ENCODE measurements at places on chromosomes 7 and 10.

- peaks cover 5% of the 10 kb centered on the region for H3K4me1 ChIP-seq
- no peak for DNase-seq
- no peaks in the 10 kb centered on the region for H3K36me3 ChIP-seq
- no peak overlapping the region for H3K27ac ChIP-seq
Observed at GRCh38 chr10:31120961-31121685, 89.5 kb upstream of the ZNF438 start.

GRCh38 chr7:5429253-5429856 lies 5.7 kb upstream of the TNRC18 start:
- peaks cover 23% of the 10 kb centered on the region for H3K4me1 ChIP-seq
- peak; percentile 65 for DNase-seq
- peaks cover 18% of the 10 kb centered on the region for H3K27me3 ChIP-seq
- peaks cover 26% of the 10 kb centered on the region for H3K36me3 ChIP-seq

- H3K4me1 ChIP-seq = no peaks in the 10 kb centered on the region
- H3K27ac ChIP-seq = no peak overlapping the region
- H3K4me3 ChIP-seq = no peak overlapping the region
- H3K27me3 ChIP-seq = peaks cover 4% of the 10 kb centered on the region
Observed at GRCh38 chr10:18414061-18414460, 237.3 kb downstream of the NSUN6 start.

- no peak overlapping the region for H3K4me3 ChIP-seq
- no peaks in the 10 kb centered on the region for H3K27me3 ChIP-seq
- H3K36me3 ChIP-seq = no peaks in the 10 kb centered on the region
Observed at GRCh38 chr7:91306266-91306665, 42.0 kb downstream of the FZD1 start.

DNA sequence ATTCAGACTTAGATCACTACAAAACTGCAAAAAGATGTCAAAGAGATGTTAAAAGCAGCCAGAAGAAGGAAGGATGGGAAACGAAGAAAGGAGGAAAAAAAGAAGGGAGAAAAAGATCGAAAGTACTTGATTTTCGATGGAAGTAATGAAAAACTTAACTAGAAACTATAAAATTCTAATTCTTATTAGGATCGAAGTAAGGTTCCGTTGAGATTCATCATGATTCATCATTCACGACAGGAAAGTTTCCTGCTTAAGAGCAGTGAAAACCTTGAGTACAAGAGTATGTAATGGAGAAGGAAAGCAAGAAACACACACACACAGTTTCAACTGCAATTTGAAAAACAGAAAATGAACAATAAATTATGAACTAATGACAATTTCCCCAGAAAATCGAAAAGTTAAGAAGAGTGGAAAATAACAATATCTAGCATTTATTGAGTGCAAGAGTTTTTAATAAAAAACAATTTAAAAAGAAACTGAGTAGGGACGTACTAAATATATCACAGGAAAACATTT lies 1.1 kb upstream of the ING3 start:
- H3K4me3 ChIP-seq = peak overlapping the region; percentile 88
- no peak for DNase-seq
- peaks cover 14% of the 10 kb centered on the region for H3K36me3 ChIP-seq
- H3K27ac ChIP-seq = no peak overlapping the region
- no peaks in the 10 kb centered on the region for H3K27me3 ChIP-seq

DNA sequence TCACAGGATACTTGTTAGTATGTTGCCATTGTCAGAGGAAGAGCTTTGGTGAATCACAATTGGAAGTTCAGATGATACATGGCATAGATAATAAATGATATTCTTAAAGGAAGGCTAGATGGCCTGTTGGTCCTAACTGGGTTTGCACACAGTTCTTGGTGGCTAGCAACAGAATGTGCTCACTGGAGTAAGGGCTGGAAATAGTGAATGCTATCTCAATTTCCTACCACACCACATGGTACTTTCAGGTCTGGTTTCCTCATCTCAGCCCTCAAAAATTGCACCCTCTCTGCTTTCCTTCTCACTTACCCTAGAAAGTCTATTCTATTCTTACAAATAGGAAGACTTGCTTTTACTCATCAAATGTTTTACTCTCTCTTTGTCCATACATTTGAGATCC lies 622.5 kb downstream of the ANKRD7 start:
- DNase-seq = no peak
- H3K4me3 ChIP-seq = no peak overlapping the region
- H3K4me1 ChIP-seq = no peaks in the 10 kb centered on the region
- no peak overlapping the region for H3K27ac ChIP-seq
- no peaks in the 10 kb centered on the region for H3K27me3 ChIP-seq

GRCh38 chr7:70634071-70634470 lies 497.9 kb upstream of the GALNT17 start:
- peaks cover 69% of the 10 kb centered on the region for H3K4me1 ChIP-seq
- H3K27me3 ChIP-seq = peaks cover 42% of the 10 kb centered on the region
- no peak for DNase-seq
- H3K36me3 ChIP-seq = peaks cover 16% of the 10 kb centered on the region
- H3K4me3 ChIP-seq = no peak overlapping the region

DNA sequence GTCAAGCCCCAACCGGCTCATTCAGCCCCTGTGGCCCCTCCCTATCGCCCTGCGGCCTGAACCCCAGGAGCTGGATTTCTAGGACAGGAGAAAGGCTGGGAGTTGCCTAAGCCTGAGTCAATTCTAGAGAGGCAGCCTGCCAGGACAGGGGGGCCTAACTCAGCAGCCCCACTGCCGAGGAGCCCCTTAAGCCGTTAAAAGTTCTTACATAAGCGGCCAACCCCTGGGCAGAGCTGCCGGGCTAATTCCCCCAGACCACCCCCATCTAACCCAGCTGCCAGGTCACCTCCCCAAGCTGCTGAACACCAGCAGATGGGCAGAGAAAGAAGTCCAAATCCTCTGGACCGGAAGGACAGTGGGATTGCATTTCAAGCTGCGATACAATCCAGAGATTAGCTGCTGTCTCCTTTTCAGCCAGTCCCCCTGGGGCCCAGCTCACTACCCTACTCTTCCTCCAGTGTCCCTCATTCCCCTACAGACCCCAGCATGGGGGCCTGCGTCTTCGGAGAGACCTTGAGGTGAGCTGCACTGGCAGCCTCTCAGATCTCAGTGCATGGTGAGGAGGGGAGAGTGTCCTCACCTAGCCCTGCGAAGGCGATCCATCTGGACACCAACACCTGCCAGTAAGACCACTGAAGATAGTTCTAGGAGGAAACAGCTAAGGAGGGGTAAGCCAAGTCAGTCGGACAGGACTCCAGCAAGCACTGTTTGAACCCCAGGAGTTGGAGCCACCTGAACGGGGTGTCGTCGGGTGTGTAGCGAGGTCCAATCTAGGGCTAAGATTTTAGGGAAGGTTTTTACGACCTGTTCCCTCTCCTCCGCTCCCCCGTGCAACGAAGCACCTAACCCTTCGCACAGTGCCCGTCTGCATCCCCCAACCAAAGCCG lies 830 bp downstream of the IMPDH1 start:
- H3K4me1 ChIP-seq = peaks cover 38% of the 10 kb centered on the region
- no peak for DNase-seq
- H3K36me3 ChIP-seq = no peaks in the 10 kb centered on the region
- H3K27ac ChIP-seq = no peak overlapping the region
- H3K4me3 ChIP-seq = peak overlapping the region; percentile 84
- peaks cover 70% of the 10 kb centered on the region for H3K27me3 ChIP-seq

DNA sequence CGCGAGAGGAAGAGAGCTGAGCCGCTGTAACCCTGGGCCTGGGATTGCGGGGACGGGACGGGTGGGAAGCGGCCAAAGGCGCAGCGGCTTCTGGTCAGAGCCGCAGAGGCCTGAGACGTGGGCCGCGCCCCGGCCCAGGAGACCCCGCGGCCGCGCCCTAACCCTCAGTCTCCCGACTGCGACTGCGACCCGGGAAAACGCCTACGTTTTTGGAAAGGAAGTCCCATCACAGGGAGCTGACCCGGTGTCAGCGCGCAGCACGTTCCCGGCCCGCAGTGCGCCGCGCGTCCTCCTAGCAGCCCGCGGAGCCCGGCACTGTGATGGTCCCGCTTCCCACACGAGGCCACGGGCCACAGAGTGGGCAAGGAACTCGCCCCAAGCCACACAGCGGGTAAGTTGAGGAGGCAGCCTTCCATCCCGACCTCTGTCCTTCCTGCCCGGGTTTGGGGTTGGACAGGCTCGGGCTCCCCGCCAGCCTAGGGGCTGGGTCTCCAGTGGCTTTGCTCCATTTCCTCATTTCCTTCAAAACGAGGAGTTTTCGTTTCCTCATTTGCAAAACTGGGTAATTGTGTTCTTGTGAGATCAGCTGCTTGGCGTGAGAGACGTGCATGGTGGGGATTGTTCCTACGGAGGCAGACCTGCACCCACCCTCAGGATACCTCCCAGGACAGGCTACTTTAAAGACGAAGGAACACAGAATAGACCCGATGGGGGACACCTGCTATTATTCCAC lies 1.2 kb downstream of the GPNMB start:
- H3K27ac ChIP-seq = peak overlapping the region; percentile 29
- H3K4me1 ChIP-seq = no peaks in the 10 kb centered on the region
- H3K36me3 ChIP-seq = no peaks in the 10 kb centered on the region
- peaks cover 16% of the 10 kb centered on the region for H3K27me3 ChIP-seq
- DNase-seq = no peak

DNA sequence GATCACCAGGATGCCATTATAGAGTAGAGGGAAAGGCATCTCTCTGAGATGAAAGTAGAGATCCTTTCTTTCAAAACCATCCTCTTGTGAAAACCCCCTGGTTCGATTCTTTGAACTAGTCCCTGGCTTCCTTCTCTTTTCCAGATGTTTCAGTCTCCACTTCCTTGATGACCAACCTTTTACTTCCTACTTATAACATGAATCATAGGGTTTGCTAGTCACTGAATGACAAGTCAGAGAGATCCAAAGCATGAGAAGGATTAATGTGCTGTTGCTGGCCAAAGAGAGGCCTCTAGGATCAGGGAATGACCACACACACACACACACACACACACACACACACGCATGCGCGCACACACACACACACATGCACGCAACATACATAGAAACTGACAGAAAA lies 161.1 kb upstream of the FRMD4A start:
- H3K27me3 ChIP-seq = peaks cover 10% of the 10 kb centered on the region
- no peak overlapping the region for H3K27ac ChIP-seq
- no peak for DNase-seq
- peaks cover 8% of the 10 kb centered on the region for H3K4me1 ChIP-seq
- no peaks in the 10 kb centered on the region for H3K36me3 ChIP-seq

DNA sequence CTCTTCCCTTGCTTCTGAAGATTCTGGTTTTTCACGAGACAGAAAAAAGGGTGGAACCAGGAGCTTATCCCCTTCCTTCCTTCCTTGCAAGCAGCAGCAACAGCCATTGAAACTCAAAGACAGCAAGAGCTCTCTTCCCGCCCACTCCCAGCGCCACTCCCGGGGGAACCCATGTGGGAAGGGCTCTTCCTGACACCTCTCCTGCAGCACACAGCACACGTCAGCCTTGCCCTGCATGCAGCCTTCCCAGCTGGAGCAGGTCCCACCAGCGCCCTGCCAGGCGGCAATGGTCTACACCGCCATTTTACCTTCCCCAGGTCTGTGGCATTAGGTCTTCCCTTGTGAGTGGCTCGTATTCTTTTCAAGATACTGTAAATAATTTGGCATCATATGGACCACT lies 161.8 kb downstream of the MGMT start:
- no peak overlapping the region for H3K27ac ChIP-seq
- H3K4me1 ChIP-seq = peaks cover 54% of the 10 kb centered on the region
- DNase-seq = no peak
- H3K27me3 ChIP-seq = no peaks in the 10 kb centered on the region
- no peak overlapping the region for H3K4me3 ChIP-seq

GRCh38 chr10:91146146-91146545 lies 74.3 kb upstream of the PCGF5 start:
- DNase-seq = no peak
- H3K4me3 ChIP-seq = no peak overlapping the region
- H3K27me3 ChIP-seq = no peaks in the 10 kb centered on the region
- H3K4me1 ChIP-seq = no peaks in the 10 kb centered on the region
- no peak overlapping the region for H3K27ac ChIP-seq
- no peaks in the 10 kb centered on the region for H3K36me3 ChIP-seq

DNA sequence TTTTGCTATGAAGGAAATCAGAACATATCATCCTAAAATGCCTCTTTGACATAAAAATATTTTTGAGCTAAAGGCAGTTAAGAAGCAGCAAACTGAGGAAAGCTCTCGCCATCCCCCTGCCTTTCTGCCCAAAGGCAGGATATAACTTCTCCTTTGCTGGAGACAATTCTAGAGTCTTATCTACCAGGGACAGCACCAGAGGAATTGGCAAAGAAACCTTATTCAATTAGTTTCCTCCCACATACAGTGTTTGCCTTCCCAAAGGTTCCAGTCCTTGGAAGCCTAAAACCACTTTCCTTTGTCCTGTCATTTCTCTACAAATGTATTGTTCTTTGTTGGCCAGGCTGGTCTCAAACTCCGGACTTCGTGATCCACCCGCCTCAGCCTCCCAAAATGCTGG lies 33.7 kb downstream of the MASTL start:
- H3K4me3 ChIP-seq = no peak overlapping the region
- H3K4me1 ChIP-seq = no peaks in the 10 kb centered on the region
- H3K27me3 ChIP-seq = peaks cover 4% of the 10 kb centered on the region
- H3K36me3 ChIP-seq = peaks cover 26% of the 10 kb centered on the region

- no peaks in the 10 kb centered on the region for H3K27me3 ChIP-seq
- H3K4me1 ChIP-seq = peaks cover 30% of the 10 kb centered on the region
- H3K4me3 ChIP-seq = no peak overlapping the region
- DNase-seq = no peak
Observed at GRCh38 chr7:134703241-134703594, 56.6 kb downstream of the BPGM start.

- peaks cover 6% of the 10 kb centered on the region for H3K27me3 ChIP-seq
- no peak overlapping the region for H3K27ac ChIP-seq
- DNase-seq = no peak
- H3K4me1 ChIP-seq = peaks cover 59% of the 10 kb centered on the region
- no peak overlapping the region for H3K4me3 ChIP-seq
Observed at GRCh38 chr7:26444555-26444954, 152.9 kb downstream of the SNX10 start.

GRCh38 chr7:121322460-121322859 lies 6.3 kb upstream of the WNT16 start:
- DNase-seq = no peak
- H3K4me1 ChIP-seq = peaks cover 19% of the 10 kb centered on the region
- H3K27me3 ChIP-seq = peaks cover 15% of the 10 kb centered on the region
- no peak overlapping the region for H3K27ac ChIP-seq
